ENCODE measurements at places on chromosomes 12 and 14.

DNA sequence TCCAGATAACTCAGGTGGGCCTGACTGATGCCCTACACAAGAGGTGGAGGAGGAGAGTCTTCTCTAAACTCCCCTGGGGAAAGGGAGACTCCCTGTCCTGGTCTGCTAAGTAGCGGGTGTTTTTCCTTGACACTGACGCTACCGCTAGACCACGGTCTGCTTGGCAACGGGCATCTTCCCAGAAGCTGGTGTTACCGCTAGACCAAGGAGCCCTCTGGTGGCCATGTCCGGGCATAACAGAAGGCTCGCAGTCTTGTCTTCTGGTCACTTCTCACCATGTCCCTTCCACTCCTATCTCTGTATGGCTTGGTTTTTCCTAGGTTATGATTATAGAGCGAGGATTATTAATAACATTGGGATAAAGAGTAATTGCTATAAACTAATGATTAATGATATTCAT is 965.5 kb downstream of the TMEM121 start:
- no peak for DNase-seq

GRCh38 chr14:87102811-87103378 is 890.1 kb downstream of the GALC start:
- no peak for DNase-seq

GRCh38 chr12:43011383-43011926 is 421.9 kb upstream of the PRICKLE1 start:
- no peak for DNase-seq

- DNase-seq, result peak; percentile 17
Observed at GRCh38 chr12:8780389-8780788, 42.0 kb upstream of the A2ML1 start.

DNA sequence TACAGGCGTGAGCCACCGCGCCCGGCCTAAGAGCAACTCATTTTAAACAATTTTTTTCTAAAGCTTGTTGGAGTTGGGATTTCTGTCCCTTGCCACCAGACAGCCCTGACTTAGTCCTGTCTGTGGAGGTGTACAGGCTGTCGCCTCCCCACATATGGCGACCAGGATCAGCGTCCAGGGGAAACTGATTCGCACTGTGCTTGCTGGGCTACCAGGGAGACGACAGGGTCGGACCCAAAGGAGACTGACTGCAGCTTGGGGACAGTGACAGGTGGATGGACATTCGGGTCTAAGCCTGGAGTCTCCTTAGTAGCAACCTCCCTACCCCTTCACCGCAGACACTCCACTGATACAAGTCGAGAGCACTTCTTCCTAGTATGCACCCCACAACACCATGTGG is 40.3 kb downstream of the TRAFD1 start:
- DNase-seq, result no peak

- no peak for DNase-seq
Observed at GRCh38 chr12:112219195-112219594, 93.8 kb downstream of the TRAFD1 start.

GRCh38 chr12:132379576-132379975 is 50.2 kb upstream of the GALNT9 start:
- no peak for DNase-seq

- DNase-seq, result no peak
Observed at GRCh38 chr12:85244561-85244960, 35.5 kb upstream of the ALX1 start.

- no peak for DNase-seq
Observed at GRCh38 chr14:102554821-102555819, 37.3 kb upstream of the RCOR1 start.

DNA sequence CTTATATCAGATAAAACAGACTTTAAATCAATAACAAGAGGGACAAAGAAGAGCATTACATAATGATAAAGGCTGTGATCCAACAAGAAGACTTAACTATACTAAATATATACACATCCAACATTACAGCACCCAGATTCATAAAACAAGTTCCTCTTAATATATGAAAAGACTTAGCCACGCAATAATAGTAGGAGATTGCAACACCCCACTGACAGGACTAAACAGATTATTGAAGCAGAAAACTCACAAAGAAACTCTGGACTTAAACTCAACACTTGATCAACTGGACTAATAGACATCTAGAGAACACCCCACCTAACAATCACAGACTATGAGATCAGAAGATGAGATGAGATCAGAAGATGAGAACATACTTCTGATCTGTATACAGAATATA is 5.7 kb upstream of the CLEC14A start:
- no peak for DNase-seq

DNA sequence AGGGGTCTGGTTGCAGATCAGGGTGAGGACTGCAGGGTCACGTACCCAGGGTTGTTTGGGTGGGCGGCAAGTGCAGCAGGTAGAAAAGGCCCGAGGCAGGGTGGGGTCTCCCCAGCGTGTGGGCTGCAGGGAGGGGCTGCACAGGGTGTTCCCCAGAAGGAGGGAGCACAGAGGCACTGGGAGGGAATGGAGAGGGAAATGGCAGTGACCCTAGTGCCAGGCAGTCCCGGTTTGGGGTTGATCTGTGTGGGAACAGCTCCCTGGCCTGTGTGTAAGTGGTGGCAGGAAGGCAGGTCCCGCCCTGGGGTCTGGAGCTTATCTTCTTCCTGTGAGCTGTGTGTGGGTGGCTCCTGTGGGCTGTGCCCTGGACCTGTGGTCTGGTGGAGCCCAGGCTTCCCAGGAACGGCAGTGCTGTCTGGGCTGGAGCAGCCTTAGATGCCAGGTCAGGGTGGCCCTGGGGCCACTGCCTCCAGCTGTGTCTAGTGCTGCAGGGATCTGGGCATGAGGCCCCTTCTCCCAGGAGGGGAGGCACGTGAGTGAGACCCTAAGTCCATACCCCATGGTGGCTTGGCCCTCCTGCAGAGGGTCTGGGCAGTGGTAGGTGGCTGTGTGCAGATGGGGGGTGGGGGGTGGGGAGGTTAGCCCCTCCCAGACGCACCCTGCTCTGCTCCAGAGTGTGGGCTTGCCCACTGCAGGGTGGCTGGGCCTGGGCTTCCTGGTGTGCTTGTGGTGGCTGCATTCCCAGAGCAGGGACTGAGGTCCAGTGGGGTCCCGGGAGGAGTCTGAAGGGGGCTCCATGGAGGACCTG is 363.5 kb downstream of the TMEM121 start:
- no peak for DNase-seq

DNA sequence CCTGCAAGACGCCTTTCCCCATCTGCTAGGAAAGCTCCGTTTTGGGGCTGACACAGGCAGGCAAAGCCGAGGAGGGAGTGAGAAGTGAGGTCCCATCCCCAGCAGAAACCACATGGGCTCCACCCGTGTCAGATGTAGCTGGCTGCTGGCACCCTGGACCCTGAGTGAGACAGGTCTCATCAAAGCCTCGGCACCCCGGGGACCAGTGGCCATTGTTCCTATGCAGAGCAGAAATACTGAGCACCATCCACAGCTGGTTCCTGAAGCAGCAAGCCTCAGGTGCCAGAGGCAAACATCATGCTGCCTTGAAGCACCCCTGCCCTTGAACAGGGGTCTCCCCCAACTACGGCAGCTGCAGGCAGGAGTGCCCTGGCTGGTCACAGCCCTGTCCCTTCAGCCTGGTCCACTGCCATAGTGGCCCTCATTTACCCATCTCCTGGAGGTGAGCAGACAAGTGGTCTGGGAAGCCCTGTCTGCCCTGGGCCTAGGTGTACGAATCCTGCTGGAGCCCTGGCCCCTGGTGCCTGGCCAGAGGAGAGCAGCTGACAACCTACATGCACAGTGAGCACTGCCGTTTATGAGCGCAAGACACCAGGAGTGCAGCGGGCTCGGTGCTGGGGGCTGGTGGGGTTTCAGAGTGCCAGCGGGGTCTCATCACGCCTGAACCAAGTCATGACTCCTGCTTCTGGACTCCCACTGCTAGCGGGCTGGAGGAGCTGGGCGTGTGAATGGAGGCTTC is 289.8 kb upstream of the RTL1 start:
- no peak for DNase-seq

DNA sequence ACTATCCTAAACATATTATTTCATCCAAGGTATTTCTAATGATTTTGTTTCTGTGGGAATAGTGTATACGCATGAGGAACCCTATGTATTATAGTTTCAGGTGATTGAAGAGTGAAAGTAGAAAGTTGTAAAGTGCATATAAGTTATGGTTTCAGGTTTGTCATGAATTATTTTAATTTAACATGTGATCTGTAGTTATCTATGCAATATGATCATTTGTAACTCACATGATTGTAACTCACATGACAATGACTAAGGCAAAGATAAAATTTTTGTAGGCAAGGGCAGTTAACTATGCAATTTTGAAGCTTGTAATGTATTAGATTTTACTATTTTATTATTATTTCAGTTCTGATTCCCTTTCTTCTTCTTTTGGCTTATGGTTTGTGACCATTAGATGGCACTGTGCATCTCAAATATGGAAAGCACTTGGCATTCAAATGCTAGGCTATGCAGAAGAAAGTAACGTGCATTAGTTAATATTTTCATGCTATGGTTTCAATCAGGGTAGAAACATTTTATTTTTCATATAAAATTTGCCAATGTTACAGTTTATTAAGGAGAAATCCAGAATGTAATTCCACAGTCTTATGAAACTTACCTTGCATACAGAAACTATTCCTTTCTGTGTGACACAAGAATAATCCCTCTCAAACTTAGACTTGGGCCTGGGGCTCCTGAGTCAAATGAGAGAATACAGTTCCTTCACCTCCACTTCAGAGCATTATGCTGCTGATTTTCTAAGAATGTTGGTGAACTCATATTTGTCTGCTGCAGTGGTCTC is 15.8 kb upstream of the TMEM30B start:
- DNase-seq, result peak; percentile 44

DNA sequence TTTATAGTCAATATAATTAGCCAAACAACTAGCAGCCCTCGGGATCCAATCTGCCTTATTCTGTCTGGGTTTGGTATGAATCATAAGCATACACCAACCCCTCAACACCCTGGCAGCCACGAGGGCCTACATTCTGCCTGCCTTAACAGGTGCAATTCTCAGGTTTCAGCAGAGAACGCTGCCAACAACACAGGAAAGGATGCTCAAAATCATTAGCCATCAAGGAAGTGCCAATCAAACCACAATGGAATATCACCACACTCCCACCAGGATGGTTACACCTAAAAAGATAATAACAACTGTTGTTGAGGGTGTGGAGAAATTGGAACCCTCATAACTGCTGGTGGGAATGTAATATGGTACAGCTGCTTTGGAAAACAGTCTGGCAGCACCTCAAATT is 122.8 kb downstream of the TTC7B start:
- DNase-seq, result no peak

DNA sequence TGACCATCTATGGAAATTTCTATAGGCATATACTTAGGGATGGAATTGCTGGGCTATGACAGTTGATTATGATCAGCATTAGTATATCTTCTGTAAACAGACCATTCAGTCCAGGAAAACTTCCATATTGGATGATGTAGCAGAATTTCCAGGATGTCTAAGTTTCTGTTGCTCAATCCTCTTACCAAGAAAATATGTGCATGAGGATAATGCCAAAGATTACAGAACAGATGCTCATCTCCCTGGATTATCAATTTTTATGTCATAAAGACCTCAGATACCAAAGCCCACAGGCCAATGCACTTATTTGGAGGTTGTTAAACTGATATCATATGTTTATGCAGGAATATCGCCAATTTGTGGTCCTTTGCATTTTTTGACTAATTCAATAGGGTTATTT is 354.4 kb upstream of the FLRT2 start:
- no peak for DNase-seq

DNA sequence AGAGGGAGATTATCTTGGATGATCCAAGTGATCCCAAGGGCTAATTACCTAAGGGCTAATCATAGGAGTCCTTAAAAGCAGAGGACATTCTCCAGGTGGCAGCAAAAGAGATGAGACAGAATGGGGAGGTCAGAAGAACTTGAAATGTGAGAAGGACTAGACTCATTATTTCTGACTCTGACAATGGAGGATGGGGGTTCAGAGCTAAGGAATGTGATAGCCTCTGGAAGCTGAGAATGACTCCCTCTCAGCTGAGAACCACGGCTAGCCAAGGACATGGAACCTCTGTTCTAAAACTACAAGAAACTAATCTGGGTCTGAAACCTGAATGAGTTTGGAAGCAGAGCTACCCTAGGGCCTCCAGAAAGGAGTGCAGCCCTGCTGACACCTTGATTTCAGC is 35.6 kb upstream of the ANKS1B start:
- no peak for DNase-seq

DNA sequence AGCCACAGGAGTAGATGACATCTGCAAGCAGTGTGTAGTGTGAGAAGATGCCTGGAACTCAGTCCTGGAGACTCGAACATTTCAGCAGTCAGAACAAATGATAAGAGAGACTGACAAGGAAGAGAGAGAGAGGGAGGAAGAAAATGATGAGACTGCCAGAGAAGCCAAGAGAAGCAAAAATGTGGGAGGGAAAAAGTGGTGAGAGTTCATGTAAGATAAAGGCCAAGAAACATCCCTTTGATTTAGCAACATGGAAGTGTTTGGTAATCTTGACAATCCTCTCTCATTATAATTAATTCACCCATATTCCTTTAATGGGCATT is 42.6 kb downstream of the LIMA1 start:
- DNase-seq, result no peak

GRCh38 chr14:95313707-95314106 is 6.0 kb downstream of the CLMN start:
- peak; percentile 78 for DNase-seq

DNA sequence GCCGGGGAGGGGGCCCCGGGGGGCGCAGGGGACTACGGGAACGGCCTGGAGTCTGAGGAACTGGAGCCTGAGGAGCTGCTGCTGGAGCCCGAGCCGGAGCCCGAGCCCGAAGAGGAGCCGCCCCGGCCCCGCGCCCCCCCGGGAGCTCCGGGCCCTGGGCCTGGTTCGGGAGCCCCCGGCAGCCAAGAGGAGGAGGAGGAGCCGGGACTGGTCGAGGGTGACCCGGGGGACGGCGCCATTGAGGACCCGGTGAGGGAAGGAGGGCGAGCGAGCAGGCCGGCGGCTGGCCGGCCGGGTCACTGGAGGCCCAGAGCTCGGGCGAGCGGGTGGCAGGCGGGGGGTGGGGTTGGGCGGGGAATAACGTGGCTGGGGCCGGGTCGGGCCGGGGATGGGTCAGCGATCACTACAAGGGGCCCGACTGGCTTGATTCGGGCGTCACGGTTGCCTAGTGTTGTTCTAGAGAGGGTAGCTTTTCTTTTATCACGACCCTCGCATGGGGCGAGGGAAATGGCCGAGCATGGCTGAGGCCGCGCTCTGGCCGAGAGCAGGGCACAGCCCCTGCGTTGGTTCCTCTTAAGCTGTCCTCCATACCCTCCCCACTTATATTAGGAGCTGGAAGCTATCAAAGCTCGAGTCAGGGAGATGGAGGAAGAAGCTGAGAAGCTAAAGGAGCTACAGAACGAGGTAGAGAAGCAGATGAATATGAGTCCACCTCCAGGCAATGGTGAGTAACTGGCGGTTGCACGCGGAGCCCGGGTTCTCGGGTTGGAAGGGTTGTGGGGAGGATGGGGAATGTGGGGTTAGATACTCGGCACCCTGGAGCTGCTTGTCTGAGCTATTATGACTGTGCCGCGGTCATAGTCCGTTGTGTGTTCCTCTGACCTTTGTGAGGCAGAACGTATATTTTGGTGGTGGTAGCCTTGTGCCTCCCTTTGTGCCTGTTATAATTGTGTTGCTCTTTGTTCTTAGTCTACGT is 603 bp downstream of the PABPN1 start:
- peak; percentile 57 for DNase-seq

Data from RWPE1 (cell line).